ENCODE measurements at places on chromosomes 1 and 21.

DNA sequence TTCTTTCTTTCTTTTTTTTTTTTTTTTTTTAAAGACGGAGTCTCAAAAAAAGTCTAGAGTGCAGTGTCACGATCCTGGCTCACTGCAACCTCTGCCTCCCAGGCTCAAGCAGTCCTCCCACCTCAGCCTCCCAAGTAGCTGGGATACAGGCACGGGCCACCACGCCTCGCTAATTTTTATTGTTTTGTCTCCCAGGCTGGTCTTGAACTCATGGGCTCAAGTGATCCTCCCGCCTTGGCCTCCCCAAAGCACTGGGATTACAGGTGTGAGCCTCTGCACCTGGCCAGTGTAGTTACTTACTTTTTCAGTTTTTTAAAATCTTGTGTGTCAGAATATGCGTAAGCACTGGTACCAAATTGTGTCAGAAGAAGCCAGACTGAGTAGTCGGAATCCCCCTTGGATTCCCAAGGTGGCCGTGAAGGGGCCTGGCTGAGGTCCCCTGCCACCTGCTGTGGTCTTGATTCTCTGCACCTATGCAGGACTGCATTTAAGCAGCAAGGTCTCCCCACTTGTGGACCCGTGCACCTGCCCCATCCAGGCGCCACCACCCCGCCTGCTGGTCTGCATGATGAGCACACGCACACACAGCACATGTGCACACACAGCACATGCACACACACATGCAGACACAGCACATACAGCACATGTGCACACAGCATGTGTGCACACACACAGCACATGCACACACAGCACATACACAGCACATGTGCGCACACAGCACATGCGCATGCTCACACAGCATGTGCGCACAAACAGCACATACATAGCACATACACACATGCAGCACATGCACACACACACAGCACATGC lies 47.5 kb downstream of the PCNT start:
- DNase-seq, result no peak

DNA sequence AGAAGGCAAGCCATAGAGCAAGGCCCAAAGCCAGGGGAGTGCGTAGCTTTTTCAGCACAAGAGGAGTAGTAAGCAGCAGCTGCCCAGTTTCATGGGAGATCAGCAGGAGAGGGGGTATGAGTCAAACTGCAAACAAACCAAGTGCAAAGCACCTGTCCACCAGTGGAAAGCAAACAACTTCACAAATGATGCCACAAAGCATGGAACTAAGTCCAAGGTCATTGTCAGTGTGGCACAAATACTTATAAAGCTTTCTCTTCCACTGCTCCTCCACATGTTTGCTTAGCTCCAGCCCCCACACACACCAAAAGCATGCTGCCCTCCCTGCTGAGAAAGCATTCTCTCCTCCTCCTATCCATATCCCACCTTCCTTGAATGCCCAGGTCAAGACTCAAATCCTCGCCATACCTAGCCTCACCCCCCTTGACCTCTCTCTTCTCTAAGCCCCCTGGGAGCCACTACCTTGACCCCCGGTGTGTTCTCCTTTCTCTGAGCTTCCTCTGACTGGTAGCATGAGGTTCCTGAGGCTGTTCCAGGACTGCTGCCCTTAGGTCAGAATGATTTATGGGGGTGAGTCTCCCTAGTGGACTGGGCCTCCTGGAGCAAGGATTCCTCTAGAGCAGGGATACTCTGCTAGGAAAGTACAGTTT lies 70.4 kb downstream of the DMAP1 start:
- DNase-seq, result no peak

DNA sequence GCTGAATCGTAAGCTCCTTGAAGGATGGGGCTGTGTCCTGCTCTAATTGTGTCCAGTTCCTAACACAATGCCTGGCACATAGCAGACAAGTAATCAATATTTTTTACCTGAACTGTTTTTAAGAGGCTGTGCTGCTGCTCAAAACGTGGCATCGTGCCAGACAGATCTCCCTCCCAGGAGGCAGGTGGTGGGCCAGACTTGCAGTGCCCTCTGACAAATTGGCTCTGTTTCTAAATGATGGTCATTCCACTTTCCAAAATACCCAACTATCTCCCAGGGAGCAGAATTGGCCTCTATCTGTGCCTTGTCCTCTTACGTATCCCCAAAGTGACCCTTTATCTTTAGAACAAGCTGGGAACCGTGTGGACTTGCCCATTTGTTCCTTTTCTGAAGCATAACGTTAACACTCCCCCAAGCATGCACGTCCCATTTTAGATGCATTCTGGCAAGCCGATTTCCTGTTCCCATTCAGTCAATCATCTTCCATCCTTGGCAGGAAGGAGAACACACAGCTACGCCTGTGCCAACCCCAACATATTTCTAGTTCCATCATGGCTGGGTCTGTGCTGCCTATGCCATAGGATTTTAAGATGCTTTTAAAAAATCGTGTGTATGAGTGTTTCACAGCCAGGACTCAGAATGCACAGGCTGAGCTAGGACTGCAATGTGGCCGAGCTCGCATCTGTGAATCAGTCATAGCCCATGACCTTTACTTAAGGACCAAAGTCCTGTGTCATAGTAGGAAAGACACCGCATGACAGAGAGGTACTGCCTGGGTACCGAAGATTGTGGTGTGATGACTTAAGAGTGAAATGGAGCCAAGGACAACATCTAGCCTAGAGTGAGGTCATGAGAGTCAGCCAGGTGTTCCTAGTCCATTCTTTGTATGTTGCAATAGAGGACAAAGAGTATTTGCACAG lies 408.6 kb downstream of the PRDM2 start:
- no peak for DNase-seq

GRCh38 chr1:59014827-59015226 lies 231.0 kb upstream of the JUN start:
- DNase-seq, result no peak

- no peak for DNase-seq
These were observed 21.5 kb downstream of the NDUFS5 start for GRCh38 chr1:39047374-39048229.

DNA sequence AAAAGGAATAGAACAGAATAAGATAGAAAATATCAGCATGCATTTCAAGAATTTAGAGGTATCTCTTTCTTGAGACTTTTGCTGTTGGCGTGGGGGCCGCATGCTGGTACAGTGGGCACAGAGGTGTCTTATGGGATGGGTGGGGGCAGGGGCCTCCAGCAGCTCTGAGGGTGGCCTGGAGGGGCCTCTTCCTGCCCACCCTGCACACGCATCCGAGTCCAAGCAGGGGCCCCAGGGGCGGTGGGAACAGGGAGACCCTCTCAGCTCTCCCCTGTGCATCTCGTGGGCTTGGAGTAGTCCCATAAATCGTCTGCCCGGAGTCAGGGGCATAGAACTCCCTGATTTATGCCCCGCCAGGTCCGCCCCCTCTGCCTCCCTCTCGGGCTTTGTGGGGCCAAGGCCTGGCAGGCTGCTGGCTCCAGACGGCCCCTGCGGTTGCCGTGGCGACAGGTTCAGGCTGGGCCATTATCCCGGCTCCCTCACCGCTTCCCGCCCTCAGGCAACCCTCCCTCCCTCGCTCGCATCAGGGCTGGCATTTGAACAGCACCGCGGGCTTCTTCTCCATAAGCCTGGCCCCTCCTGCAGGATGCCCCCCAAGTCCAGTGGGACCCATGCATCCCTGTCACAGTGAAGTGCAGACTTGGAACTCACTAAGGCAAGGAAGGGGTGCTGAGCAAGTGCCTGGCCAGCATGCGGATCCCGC lies 133.2 kb upstream of the ZBTB40 start:
- no peak for DNase-seq

DNA sequence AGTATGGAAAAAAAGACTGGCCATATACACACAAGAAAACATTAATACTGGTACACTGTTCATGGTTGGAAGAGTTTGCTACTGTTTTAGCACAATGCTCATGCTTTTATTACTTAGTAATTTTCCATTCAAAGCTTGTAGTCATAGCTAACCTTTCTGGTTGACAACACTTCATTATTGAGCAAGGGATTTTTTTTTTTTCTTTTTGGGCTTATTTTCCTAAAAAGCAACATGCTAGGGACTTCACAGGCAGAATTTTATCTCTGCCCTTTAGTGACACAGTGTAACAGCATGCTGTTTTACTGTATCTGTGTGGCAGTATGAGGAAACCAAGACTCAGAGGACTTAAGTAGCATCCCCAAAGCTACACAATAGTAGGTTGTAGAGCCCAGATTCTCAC lies 58.5 kb downstream of the FGGY start:
- DNase-seq, result no peak

GRCh38 chr1:193131266-193131860 lies 9.5 kb downstream of the CDC73 start:
- DNase-seq, result no peak

GRCh38 chr1:38256072-38256471 lies 209.5 kb upstream of the POU3F1 start:
- no peak for DNase-seq

DNA sequence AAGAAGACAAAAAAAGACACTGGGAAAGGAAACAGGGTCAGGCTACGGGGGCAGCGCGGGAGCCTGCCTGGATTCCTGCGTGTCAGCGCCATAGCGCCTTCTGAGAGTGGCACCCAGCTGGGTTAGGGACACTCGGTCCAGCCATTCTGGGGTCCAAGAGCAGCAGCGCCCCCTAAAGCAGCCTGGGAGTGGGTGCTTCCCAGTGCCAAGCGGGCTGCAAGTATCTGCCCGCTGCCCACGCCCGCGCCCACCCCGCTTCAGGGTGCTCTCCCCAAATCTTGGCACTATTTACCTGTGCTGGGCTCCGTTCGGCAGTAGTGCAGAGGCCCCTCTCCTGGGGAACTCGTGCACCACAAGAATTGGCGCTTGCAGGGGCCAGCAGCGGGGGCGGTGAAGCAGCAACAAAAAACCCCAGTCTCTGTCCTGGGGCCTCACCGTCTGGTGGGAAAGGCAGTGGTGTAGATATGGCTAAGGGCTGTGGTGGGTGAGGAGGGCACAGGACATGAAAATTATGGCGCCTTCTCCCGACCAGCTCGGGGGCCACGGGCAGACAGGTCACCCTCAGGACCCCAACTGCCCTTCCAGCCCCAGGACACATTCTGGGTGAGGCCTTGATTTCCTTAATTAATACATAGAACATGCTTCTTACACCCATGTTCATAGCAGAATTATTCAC lies 24.1 kb upstream of the LBR start:
- no peak for DNase-seq

GRCh38 chr1:24098943-24099638 lies 12.8 kb downstream of the MYOM3 start:
- DNase-seq, result no peak

DNA sequence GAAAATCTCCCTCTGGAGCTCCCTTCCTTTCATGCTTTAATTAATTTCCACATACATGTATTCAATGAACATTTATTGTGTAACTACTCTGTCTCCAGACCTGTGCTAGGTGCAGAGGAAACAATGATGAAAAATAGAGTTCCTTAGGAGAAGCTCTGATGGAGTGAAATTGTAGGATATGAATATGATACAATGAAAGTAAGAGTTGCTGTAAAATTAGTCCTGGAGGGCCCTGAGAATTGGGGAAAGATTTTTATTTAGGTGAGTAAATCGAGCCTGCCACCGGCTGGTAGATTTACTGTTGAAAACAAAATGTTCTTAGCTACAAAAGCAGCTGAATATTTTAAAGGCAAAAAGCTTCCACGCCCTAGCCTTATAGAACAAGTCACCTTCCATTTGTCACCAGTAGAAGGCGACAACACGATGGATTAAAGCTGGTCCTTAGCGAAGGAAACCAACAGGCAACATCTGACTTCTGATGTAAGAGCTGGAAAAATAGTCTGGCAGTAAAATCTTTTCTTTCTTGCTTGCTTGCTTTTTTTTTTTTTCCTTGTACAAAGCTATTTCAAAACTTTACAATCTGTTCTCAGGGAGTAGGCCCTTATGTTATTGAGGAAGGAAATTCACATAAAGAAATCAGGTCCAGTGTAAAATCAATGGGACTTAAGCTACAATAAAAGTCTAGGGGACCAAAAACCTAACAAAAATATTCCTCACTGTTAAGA lies 82.0 kb upstream of the ROR1 start:
- DNase-seq, result peak; percentile 11

DNA sequence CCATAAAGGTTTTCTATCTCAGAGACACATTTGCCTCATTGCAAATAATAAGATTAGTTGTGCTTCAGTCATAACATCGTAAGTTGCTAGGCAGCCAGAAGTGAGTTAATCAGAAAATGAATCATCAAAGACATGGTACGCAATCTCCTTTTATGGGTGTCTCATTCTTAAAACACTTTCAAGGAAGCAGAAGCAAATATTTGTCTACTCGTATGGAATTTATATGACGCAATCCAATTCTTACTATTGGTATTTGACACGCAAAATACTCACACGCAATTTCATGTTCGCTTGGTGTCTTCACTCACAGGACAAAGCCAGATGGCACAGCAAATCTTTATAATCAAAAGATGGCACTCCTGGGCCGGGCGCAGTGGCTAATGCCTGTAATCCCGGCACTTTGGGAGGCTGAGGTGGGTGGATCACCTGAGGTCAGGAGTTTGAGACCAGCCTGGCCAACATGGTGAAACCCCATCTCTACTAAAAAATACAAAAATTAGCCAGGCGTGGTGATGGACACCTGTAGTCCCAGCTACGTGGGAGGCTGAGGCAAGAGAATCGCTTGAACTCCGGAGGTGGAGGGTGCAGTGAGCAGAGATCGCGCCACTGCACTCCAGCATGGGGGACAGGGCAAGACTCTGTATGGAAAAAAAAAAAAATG lies 56.4 kb downstream of the HLCS start:
- no peak for DNase-seq

GRCh38 chr1:79193211-79194079 lies 186.9 kb upstream of the ADGRL4 start:
- no peak for DNase-seq

- no peak for DNase-seq
These were observed 76.4 kb downstream of the FOXD2 start for GRCh38 chr1:47514229-47514628.

GRCh38 chr1:202233804-202234203 lies 40.2 kb downstream of the LGR6 start:
- no peak for DNase-seq

GRCh38 chr21:38352536-38353219 lies 95.9 kb downstream of the KCNJ15 start:
- DNase-seq, result peak; percentile 17

Measured in T-helper 2 cell treated with Interferon-gamma antibody and Interleukin-4, amounts not matched to agents 5 μg/mL and 100 μg/mL, for 36 hours (primary cell).